ENCODE measurements at places on chromosomes 13 and 19.
A peak's percentile ranks its signal among the peaks of the same experiment; 100 is the strongest.

GRCh38 chr13:41546372-41547190 is 89.2 kb downstream of the RGCC start:
- no peaks in the 10 kb centered on the region for H3K27me3 ChIP-seq
- peak; percentile 93 for DNase-seq
- no peak overlapping the region for H3K4me3 ChIP-seq
- H3K27ac ChIP-seq: peak overlapping the region; percentile 76

- no peak overlapping the region for H3K27ac ChIP-seq
- DNase-seq: no peak
- no peaks in the 10 kb centered on the region for H3K4me1 ChIP-seq
- H3K27me3 ChIP-seq: no peaks in the 10 kb centered on the region
- no peaks in the 10 kb centered on the region for H3K36me3 ChIP-seq
- no peak overlapping the region for H3K4me3 ChIP-seq
Observed at GRCh38 chr19:39524495-39524894, 8.2 kb downstream of the EID2B start.

- H3K4me1 ChIP-seq: peaks cover 24% of the 10 kb centered on the region
- peak overlapping the region; percentile 54 for H3K4me3 ChIP-seq
- H3K27me3 ChIP-seq: no peaks in the 10 kb centered on the region
- peak; percentile 64 for DNase-seq
- H3K27ac ChIP-seq: peak overlapping the region; percentile 77
- no peaks in the 10 kb centered on the region for H3K36me3 ChIP-seq
Observed at GRCh38 chr13:77898097-77898496, 20.5 kb downstream of the EDNRB start.

DNA sequence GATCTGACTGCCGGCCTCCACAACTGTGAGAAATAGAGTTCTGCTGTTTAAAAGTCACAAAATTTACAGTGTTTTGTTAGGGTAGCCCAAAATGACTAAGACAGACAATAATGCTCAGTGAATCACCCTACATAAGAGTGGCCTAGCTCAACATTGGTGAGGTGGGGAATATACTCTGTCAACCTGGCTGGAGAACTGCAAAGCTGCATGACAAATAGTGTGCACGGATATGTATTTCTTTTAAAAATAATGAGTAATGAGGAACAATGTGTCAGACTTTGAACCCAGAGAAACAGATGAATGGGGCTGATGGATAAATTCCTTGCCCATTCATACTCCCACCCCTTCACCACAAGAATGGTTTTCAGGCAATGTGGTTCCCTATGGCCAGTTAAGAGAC is 372.4 kb downstream of the SUCLA2 start:
- H3K4me3 ChIP-seq: no peak overlapping the region
- no peak overlapping the region for H3K27ac ChIP-seq
- H3K27me3 ChIP-seq: no peaks in the 10 kb centered on the region
- peak; percentile 69 for DNase-seq

DNA sequence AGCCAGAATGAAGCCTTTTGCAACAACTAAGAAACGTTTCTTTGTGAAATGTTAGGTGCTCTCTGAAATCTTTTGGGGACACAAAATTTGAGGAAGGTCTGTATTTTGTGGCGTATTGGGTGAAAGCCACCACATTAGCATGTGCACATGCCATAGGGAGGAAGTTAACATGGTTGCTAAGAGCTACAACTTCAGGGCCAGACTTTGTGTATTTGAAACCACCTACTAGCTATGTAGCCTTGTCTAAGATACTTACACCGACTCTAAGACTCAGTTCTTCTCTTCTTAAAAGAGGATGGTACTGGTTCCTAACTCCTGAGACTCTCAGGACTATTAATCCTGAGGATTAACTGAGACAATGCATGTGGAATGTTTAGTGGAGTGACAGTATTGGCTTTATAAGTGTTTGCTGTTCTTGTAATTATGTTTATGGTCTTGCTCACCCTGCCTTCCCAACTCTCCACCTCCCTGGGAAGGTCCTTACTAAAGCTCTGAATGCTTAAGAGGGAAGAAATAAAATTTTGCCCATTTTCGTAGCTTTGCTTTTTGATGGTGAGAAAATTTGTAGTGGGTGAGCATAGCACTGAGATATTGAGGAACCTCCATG is 15.5 kb downstream of the SERP2 start:
- no peaks in the 10 kb centered on the region for H3K27me3 ChIP-seq
- no peaks in the 10 kb centered on the region for H3K36me3 ChIP-seq
- no peak for DNase-seq
- H3K27ac ChIP-seq: no peak overlapping the region
- H3K4me1 ChIP-seq: no peaks in the 10 kb centered on the region
- H3K4me3 ChIP-seq: no peak overlapping the region

DNA sequence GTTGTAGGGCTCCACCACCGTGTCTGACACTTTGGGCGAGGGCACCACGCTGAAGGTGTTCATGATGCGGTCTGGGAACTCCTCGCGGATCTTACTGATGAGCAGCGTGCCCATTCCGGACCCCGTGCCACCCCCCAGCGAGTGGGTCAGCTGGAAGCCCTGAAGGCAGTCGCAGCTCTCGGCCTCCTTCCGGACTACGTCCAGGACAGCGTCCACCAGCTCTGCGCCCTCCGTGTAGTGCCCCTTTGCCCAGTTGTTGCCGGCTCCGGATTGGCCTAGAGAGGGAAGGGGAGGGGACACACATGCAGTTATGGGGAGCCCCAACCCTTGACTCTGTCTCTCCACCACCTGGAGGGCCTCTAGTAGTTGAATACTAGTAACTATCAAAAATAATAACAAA is 6.2 kb downstream of the TUBB4A start:
- H3K4me3 ChIP-seq: no peak overlapping the region
- peaks cover 10% of the 10 kb centered on the region for H3K27me3 ChIP-seq
- no peaks in the 10 kb centered on the region for H3K4me1 ChIP-seq
- no peak for DNase-seq
- no peak overlapping the region for H3K27ac ChIP-seq

DNA sequence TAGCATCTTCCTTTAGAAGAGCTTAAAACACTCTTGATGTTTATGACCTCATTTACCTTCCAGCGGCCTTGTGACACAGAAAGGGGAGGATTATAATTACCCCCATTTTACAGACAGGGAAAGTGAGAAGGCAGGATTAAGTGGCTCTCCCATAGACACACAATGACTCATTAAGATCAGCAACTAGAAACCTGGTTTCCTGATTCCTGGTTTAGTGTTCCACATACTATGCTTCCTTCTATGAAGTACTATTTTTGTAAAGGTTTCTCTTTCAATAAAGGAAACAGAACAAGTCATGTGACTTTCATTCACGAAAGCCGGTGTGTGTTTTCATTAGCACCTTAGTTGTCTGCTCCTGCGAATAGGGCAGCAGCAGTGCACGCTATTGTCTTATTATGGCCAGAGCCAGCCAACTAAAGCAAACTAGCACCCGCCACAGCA is 8.3 kb downstream of the IRS2 start:
- peaks cover 50% of the 10 kb centered on the region for H3K4me1 ChIP-seq
- H3K36me3 ChIP-seq: 0 out of 2 replicates have a peak, but pooled peaks cover 7% of the 10 kb centered on the region
- peak overlapping the region; percentile 84 for H3K4me3 ChIP-seq
- DNase-seq: peak; percentile 31
- no peaks in the 10 kb centered on the region for H3K27me3 ChIP-seq

- H3K4me3 ChIP-seq: no peak overlapping the region
- H3K4me1 ChIP-seq: no peaks in the 10 kb centered on the region
- H3K27me3 ChIP-seq: no peaks in the 10 kb centered on the region
- no peak overlapping the region for H3K27ac ChIP-seq
Observed at GRCh38 chr19:11550265-11550664, 8.8 kb downstream of the ELOF1 start.
